Left lung (tissue), 14 donors: ENCODE measurements at places on chromosomes 2 and 18. TPM values are rescaled to one million over a fixed set of nuclear protein-coding genes. Genes with fewer than 3 reads are reported as not detected.

- DNase-seq = no peak
- H3K4me1 ChIP-seq = no peaks in the 10 kb centered on the region
- H3K4me3 ChIP-seq = no peak overlapping the region
- H3K27ac ChIP-seq = no peak overlapping the region
- no peaks in the 10 kb centered on the region for H3K36me3 ChIP-seq
- no peaks in the 10 kb centered on the region for H3K27me3 ChIP-seq
Observed at GRCh38 chr2:31979956-31980355, 30.9 kb downstream of the MEMO1 start.

- no peaks in the 10 kb centered on the region for H3K36me3 ChIP-seq
- no peaks in the 10 kb centered on the region for H3K27me3 ChIP-seq
- no peak for DNase-seq
- peaks cover 5% of the 10 kb centered on the region for H3K4me1 ChIP-seq
Observed at GRCh38 chr2:26737221-26737620, 26.9 kb upstream of the SLC35F6 start.

DNA sequence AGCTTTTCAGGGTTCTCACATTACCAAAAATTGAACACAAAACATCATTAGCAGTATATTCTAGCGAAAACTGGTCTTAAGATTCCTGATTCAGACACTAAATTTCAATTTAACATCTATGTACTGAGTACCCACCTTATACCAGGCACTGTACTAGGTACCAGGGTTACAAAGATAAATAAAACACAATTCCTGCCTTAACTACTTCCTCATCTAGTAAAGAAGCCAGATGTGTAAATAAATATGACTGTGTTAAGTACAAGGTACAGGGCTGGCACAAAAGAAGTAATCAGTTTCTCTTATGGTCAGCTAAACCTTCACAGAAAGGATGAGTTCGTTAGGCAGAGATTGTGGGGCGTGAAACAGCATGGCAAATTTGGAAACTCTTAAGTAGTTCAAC lies 6.1 kb downstream of the FARSB start:
- no peak for DNase-seq
- no peak overlapping the region for H3K4me3 ChIP-seq
- H3K27ac ChIP-seq = no peak overlapping the region
- peaks cover 30% of the 10 kb centered on the region for H3K36me3 ChIP-seq

GRCh38 chr2:108034843-108035242 lies 48.5 kb downstream of the SLC5A7 start:
- DNase-seq = no peak
- no peak overlapping the region for H3K4me3 ChIP-seq
- no peaks in the 10 kb centered on the region for H3K4me1 ChIP-seq

DNA sequence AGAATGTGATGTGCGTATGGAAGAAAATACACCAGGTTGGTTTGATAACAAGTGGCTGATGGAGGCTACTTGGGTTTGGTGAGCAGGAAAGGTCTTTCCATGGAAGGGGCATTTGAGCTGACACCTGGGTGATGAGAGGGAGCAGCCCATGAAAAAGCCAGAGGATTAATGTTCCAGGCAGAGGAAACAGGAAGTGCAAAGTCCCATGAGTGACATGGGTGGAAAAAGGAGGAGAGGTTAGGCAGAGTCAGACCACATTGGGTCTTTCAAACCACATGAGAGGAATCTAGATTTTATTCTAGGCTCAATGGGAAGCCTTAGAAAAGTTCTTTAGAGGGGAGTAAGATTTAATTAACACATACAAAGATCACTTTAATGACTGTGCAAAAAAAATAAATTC lies 195.7 kb downstream of the LRATD1 start:
- H3K36me3 ChIP-seq = no peaks in the 10 kb centered on the region
- H3K4me3 ChIP-seq = no peak overlapping the region
- no peaks in the 10 kb centered on the region for H3K4me1 ChIP-seq

GRCh38 chr18:56085551-56085950 lies 497.6 kb upstream of the TCF4 start:
- no peaks in the 10 kb centered on the region for H3K4me1 ChIP-seq
- H3K27ac ChIP-seq = no peak overlapping the region
- no peak for DNase-seq
- H3K4me3 ChIP-seq = no peak overlapping the region

DNA sequence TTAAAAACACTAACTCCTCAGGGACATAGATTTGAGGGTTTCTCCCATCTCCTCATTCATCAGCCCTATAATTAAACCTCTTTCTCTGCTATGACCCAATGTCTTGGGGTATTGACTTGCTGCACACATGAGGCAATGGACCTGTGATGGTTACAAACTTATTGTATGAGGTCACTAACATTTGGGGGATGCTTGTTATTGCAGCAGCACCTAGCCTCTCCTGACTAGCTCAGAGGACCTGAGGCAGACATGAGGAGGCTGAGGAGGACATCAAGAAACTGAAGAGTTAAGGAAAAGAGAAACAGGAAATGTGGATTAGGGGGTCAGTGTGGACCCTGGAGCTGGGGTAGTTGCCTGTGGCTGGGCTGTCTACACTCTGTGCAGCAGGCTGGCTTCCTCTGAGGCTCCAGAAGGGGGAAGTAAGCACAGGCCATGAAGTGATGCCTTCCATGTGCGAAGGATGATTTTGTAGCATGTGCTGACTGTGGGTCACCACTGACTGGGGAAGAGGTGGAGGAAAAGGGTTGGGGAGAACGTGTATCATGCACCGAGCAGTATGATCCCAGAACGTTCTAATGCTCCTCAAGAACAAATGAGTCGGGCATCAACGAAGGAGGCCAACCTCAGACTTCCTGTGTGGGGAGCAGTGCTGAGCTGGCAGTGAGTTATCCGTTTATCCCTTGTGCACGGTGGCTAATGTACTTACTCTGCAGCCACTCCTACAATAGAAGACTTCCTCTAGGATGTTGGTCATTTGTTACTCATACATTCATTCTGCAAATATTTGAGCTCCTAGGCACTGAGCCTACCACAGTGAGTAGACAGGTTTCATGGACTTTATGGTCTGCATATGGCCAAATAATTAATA lies 42.1 kb upstream of the RFX8 start:
- peaks cover 17% of the 10 kb centered on the region for H3K4me1 ChIP-seq
- no peak for DNase-seq
- H3K27ac ChIP-seq = no peak overlapping the region
- no peaks in the 10 kb centered on the region for H3K27me3 ChIP-seq
- no peaks in the 10 kb centered on the region for H3K36me3 ChIP-seq

DNA sequence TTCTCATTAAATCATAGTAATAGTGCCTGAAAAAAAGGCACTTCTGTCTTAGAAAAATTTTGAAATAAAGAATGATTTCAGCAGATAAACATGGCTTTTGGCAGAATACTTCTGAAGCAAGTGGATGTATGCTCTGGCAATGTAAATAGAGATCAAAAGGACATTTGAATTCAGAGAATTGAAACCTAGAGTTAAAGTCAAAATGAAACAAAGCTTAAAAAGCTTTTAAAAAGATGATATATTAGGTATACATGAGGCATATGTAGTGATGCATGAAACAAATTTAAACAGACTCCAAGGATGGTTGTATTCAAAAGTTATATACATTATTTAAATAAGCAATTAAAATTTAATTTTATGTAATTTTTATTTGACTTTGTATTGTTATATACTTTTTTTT lies 1344.5 kb upstream of the TMEFF2 start:
- DNase-seq = no peak
- no peaks in the 10 kb centered on the region for H3K36me3 ChIP-seq
- no peaks in the 10 kb centered on the region for H3K27me3 ChIP-seq
- no peak overlapping the region for H3K4me3 ChIP-seq

DNA sequence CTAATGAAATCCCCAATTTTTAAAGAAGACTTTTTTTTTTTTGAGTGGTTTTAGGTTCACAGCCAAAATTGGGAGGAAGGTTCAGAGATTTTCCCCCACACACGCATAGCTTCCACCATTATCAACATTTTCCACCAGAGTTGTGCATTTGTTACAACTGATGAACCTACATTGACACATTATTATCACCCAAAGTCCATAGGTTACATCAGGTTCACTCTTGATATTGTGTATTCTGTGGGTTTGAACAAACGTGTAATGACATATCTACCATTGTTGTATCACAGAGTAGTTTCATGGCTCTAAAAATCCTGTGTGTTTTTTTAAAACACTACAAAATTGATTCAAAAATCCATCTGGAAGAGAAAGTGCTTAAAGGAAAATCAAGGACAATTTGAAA lies 101.8 kb downstream of the TANC1 start:
- H3K27me3 ChIP-seq = no peaks in the 10 kb centered on the region
- H3K27ac ChIP-seq = peak overlapping the region; percentile 31
- no peaks in the 10 kb centered on the region for H3K4me1 ChIP-seq
- H3K4me3 ChIP-seq = no peak overlapping the region
- H3K36me3 ChIP-seq = no peaks in the 10 kb centered on the region

GRCh38 chr2:17557596-17557995 lies 17.1 kb downstream of the VSNL1 start:
- no peak overlapping the region for H3K4me3 ChIP-seq
- DNase-seq = no peak
- H3K27me3 ChIP-seq = no peaks in the 10 kb centered on the region

DNA sequence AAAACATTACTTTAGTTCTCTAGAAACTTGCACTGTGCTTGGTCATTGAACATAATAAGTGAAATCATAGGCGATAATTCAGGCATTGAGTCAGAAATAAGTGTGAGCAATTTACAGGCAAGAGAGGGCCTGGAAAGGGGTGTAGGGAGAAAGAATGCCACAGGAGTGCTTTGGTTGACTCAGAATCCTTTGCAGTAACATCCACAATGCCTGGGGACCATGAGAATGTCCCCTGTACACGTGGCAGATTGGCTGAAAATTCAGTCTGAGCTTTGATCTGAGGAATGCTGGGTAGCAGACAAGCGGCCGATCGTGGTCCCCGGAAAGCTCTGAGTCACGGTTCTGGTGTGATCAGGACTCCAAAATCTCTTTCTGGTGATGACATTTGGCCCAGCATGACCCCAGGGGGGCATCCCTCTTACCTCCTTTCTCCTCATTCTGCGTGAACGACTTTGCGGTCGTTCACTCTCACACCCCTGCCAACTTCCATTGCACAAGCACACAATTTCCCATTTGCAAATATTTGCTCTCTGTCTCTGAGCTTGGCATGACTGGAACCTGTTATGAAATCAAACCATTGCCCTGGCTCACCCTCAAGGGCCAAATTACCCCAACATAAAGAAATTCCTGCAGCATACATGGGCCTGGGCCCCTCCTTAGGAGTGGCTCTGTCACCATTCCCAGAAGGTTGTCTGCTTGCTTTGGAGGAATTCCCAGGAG lies 305.0 kb upstream of the EPAS1 start:
- peak; percentile 61 for DNase-seq
- no peaks in the 10 kb centered on the region for H3K36me3 ChIP-seq
- peaks cover 14% of the 10 kb centered on the region for H3K4me1 ChIP-seq
- H3K4me3 ChIP-seq = no peak overlapping the region
- peak overlapping the region; percentile 71 for H3K27ac ChIP-seq

Gene ECEL1
- polyA plus RNA-seq = 0.41 TPM

Gene PDCD1
- 0.21 TPM for polyA plus RNA-seq

Gene OR6B2
- polyA plus RNA-seq = not detected
